Breast epithelium (tissue), 4 donors: ENCODE measurements at places on chromosomes 3 and 15. TPM values are rescaled to one million over a fixed set of nuclear protein-coding genes. Genes with fewer than 3 reads are reported as not detected.

RHO gene
- not detected for total RNA-seq

MCTP2 gene
- total RNA-seq = 25.9 TPM

HCLS1 gene
- 42.6 TPM for total RNA-seq

DNA sequence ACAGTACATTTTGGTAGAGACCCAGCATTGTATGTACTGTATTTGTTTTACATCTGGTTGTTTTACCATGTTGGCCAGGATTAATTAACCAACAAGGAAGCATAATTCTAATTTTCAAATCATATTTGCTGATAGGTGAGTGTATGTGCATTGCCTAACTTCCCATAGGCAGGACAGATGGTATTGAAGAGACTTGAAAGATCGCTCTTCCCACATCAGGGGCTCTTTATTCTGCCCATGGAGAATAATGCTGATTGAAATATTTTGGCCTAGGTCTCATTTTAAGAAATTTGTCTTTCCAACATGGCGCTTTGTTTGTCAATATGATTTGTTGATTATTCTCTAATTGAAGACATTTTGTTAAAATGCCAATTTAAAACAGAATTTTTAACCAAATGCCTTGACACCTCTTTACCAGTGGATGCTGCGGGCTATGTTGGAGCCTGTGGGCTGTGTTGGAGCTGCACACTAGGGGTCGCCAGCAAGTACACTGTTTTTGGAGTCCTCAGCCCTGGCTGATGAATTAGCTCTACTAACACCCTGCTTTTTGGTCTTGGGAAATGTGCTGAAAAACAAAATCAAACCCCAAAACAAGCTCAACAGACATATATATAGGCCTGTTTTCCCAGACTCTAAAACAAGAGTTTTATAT lies 5.3 kb downstream of the P2RY12 start:
- H3K27me3 ChIP-seq = no peaks in the 10 kb centered on the region
- H3K27ac ChIP-seq = no peak overlapping the region
- H3K4me1 ChIP-seq = no peaks in the 10 kb centered on the region
- no peaks in the 10 kb centered on the region for H3K36me3 ChIP-seq
- no peak overlapping the region for H3K4me3 ChIP-seq

DNA sequence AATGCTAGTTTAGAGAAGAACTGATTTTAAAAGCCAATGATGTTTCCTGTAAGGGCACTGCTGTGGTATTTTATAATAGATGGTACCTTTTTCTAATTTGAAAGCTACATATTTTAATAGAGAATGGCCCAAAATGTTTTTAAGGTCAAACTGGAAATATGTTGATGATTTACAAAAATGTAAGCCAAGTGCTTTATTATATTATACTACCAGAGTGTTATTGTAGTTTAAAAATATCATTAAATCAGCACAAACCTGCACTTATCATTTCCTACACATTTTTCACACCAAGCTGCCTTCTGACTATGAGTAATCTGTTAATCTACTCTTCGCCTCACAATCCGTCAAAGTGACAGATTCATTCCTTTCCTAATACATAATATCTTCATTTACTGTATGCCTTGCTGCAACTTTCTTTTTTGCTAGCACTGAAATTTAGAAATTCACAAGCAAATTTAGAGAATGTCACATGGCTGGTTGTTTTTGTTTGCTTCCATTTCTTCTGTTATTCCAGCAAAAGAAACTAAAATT lies 126.4 kb upstream of the FAM3D start:
- H3K4me1 ChIP-seq = no peaks in the 10 kb centered on the region
- no peak overlapping the region for H3K4me3 ChIP-seq

- H3K27me3 ChIP-seq = peaks cover 4% of the 10 kb centered on the region
- H3K27ac ChIP-seq = no peak overlapping the region
- H3K4me3 ChIP-seq = no peak overlapping the region
- no peaks in the 10 kb centered on the region for H3K36me3 ChIP-seq
- H3K4me1 ChIP-seq = no peaks in the 10 kb centered on the region
- no peak for DNase-seq
Measured at GRCh38 chr15:59830098-59830497, 141.0 kb upstream of the BNIP2 start.

DNA sequence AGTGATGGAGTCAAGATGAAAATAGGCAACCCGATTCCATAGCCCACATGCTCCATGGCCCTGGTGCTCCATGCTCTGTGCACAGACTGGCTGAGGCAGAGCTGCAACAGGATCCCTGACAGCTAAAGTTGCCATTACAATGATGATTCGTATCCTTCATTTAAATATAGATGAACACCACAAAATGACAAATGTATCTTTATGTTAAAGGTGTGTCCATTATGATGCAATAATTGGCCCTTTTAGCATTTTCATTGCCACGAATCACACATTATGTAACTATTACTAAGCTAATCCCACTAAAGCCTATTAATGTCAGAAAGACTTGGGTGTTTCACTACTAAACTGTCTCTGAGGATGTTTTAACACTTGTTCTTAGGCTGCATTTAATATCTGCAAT lies 270.2 kb upstream of the THBS1 start:
- no peak overlapping the region for H3K27ac ChIP-seq
- H3K4me3 ChIP-seq = no peak overlapping the region
- H3K27me3 ChIP-seq = no peaks in the 10 kb centered on the region
- DNase-seq = no peak

GRCh38 chr3:66479532-66479947 lies 21.3 kb downstream of the LRIG1 start:
- no peak overlapping the region for H3K27ac ChIP-seq
- H3K4me1 ChIP-seq = peaks cover 32% of the 10 kb centered on the region
- no peaks in the 10 kb centered on the region for H3K36me3 ChIP-seq
- H3K27me3 ChIP-seq = no peaks in the 10 kb centered on the region

DNA sequence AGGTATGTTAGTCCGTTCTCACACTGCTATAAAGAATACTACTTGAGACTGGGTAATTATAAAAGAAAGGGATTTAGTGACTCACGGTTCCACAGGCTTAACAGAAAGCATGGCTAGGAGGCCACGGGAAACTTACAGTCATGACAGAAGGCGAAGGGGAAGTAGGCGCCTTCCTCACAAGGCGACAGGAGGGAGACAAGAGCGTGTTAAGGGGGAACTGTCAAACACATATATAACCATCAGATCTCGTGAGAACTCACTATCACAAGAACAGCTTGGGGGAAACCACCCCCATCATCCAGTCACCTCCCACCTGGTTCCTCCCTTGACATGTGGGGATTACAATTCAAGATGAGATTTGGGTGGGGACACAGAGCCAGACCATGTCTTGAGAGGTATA lies 30.4 kb downstream of the SPRED1 start:
- H3K36me3 ChIP-seq = no peaks in the 10 kb centered on the region
- no peak overlapping the region for H3K4me3 ChIP-seq
- H3K27ac ChIP-seq = no peak overlapping the region
- H3K4me1 ChIP-seq = no peaks in the 10 kb centered on the region
- no peaks in the 10 kb centered on the region for H3K27me3 ChIP-seq

GRCh38 chr15:64697911-64698369 lies 77.4 kb downstream of the RBPMS2 start:
- H3K4me1 ChIP-seq = peaks cover 38% of the 10 kb centered on the region
- H3K27me3 ChIP-seq = no peaks in the 10 kb centered on the region
- no peaks in the 10 kb centered on the region for H3K36me3 ChIP-seq

GRCh38 chr3:166071-166470 lies 30.5 kb upstream of the CHL1 start:
- no peak overlapping the region for H3K4me3 ChIP-seq
- no peak for DNase-seq
- H3K27me3 ChIP-seq = no peaks in the 10 kb centered on the region
- no peaks in the 10 kb centered on the region for H3K36me3 ChIP-seq
- H3K4me1 ChIP-seq = no peaks in the 10 kb centered on the region

GRCh38 chr15:90530250-90531051 lies 728 bp downstream of the CRTC3 start:
- peak overlapping the region; percentile 68 for H3K4me3 ChIP-seq
- DNase-seq = peak; percentile 59
- H3K27me3 ChIP-seq = no peaks in the 10 kb centered on the region
- peak overlapping the region; percentile 91 for H3K27ac ChIP-seq
